ENCODE measurements at places on chromosomes 2 and 18.

DNA sequence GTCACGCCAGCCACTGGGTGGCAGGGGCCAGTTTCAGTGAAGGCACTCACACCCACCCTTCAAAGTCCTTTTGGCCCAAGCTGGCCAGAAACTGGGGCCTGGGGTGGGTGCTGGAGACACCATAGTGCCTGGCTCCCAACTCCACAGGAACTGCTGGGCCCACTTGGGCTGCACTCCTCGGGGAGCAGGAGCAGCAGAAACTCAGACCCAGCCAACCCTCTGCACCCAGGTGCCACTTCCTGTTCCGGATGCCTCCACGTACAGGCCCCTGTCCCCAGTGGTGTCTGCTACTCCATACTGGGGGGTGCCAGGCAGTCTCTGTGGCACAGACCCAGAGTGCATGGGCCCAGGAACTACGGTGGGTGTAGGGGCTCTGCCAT is 42.5 kb upstream of the ZNF519 start:
- no peak for DNase-seq

DNA sequence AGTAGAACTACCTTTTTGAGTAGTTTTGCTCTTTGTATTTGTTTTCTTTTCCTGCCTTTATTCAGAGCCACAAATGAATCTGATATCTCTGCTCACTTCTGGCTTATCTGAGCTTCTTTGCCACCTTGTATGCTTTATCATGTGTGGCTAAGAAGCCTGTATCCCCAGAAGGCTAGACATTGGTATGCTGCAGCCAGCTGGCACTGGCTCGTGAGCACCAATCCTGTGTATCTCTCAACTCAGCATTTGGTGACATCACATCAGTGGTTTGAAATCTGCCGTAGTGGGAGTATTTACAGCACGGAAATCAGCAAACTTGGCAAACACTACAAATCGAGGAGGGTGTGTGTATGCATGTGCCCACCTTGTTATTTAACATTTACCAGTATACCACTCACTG is 183.7 kb upstream of the LHCGR start:
- DNase-seq, result no peak

DNA sequence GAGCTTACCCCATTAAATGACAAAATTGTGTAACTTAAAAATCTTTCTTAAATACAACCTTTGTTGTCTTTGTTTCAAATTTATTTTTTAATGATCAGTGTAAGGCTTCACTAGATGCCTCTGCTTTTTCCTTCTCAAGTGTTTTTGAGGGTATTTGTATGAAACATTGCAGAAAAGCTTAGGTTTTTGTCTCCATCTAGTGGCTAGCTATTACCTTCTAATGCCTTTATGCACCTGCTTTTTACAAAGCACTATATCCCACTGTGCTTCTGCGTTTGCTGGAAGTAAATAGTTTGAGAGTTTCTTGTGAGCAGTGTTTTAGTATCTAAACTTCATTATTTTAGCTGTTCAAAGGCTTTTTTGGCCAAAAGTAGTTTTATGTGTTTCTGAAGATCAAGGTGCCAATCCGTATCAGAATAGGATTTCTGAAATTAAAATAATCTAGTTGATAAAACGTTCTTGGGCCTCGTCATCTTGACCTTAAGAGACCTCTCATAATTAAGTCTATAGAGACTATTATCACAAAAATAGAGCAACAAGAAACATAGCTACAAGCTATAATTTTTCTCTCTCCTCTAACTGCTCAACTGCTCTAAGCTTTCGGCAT is 47.0 kb downstream of the IWS1 start:
- DNase-seq, result peak; percentile 77

GRCh38 chr18:55477860-55478581 is 110.0 kb downstream of the TCF4 start:
- DNase-seq, result no peak

- no peak for DNase-seq
These were observed 1.7 kb downstream of the SH3RF3 start for GRCh38 chr2:109130723-109130995.

- DNase-seq, result no peak
These were observed 93.2 kb downstream of the CACNB4 start for GRCh38 chr2:152005607-152006006.

DNA sequence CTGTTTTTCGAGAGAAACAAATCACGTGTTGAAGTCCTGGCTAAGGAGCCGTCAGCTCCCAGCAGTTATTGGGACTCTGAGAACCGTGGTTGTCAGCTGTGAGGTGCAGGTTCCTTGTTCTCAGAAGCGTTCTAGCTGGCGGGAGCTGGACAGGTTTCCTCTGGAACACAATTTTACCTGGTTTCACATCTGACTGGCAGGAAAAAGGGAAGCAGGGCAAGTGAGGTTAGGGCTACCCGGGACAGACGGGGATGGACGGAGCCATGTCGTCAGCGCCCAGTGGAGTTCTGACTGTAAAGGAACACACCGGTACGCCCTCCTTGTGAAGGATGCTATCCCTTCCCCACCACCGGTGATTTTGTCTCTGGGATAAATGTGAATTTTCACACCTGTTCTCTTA is 26.1 kb downstream of the ITGB1BP1 start:
- DNase-seq, result no peak

DNA sequence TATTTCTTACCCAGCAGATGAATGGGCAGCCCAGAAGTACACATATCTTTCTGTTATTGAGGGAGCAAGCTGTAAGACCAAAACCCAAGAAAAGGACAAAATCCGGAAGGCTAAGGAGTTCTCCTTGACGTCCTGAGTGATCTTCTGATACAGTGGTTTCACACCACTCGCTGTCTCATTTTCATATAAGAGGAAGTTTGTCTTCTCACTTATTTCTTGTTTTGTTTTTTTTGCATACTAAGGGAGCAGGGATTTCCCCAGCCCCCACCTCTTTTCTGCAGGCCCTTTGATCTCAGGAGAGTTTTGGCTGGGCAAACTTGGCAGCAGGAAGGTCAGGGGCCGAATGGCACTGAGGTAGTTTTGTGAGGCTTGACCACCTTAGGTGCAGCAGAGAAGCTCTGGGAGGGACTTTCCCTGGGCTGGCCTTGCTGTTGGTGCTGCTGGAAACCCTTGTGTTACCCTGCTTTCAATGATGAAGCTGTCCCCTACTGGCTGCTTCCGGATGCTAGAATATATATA is 13.3 kb downstream of the CHRNA1 start:
- DNase-seq, result no peak

DNA sequence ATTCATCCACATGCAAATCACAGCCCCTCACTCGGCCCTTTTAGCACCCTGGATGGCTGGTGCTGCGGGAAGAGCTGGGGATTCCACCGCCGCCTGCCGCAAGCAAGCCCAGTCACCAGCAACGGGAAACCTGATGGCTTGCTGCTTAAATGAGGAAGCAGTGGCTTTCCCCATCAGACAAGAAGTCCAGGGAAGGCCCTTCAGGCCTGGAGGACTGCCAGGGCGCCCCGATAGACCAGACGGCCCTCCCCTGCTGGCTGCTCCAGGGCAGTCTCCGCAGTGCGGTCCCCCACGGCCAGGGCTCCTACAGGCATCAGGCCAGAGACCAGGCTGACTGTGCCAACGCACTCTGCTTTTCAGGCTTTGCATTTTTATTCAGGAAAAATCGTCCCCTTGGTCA is 439.1 kb downstream of the EIPR1 start:
- DNase-seq, result peak; percentile 23

DNA sequence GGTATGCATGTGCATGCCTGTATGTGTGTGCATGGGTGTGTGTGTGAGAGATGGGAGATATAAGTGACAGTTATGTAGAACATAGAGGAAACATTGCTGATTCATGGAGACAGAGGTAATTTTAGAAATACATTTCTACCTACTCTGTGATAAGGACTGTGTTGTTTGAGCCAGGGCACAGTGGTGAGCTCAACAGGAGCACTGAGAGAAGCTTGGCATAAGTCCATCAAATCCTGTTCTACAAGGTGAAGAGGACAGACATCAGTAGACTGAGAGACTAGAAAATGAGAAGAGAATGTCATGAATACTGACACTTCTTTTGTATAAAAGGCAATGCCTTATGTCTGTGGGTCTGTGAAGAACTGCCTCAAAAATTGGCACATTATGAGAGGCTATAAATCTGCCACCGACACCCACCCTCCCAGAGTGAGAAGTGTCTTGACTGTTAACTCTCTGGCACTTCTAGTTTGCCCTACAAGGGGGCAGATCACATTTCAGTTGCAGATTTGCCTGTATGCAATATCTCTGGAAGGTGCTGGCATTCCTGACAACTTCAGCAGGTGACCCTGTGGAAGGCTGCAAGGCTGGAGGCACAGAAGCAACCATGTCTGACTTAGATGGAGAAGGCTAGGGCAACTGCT is 962.3 kb upstream of the NRXN1 start:
- peak; percentile 6 for DNase-seq

DNA sequence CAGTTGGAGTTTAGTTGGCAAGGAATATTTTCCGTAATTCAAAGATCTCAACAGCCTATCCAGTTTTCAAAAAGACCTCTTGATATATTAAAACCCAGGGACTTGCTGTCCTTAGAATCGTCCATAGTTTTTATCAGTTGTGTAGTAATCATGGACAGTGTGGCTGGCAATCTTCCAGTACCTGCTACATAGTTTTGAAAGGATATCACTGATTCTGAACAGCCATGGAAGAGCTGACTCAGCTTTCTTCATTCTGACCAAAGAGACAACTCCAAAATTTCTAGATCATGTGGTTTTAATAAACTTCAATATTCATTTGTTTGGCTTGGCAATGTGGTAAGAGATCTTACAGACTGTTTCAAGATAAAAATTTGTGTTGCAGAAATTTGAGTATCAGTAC is 616.7 kb downstream of the TDRD15 start:
- DNase-seq, result no peak

- DNase-seq, result no peak
These were observed 15.3 kb downstream of the PMS1 start for GRCh38 chr2:189799531-189799930.

GRCh38 chr2:112159454-112159921 is 21.3 kb downstream of the FBLN7 start:
- DNase-seq, result no peak

DNA sequence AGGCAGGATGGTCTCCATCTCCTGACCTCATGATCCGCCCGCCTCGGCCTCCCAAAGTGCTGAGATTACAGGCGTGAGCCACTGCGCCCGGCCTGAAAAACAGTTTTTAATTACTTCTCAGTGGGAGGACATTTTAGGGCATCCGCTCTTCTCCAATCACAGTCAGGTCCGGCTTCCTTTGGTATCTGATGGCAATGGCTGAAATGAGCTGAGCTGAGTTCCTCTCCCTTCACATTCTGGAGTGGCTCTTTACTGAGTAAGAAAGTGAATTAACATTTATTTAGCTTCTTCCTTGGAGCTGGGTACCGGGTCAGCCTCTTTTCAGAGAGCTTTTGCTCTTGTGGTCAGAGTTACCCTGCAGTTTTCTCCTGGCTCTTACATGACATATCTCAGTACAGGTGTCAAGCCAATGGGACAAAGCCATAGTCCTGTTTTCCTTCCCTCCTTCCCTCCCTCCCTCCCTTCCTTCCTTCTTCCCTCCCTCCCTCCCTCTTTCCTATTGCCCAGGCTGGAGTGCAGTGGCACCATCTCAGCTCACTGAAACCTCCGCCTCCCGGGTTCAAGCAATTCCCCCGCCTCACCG is 1.1 kb upstream of the TTC27 start:
- no peak for DNase-seq

GRCh38 chr2:12007282-12007681 is 260.9 kb downstream of the LPIN1 start:
- DNase-seq, result no peak

DNA sequence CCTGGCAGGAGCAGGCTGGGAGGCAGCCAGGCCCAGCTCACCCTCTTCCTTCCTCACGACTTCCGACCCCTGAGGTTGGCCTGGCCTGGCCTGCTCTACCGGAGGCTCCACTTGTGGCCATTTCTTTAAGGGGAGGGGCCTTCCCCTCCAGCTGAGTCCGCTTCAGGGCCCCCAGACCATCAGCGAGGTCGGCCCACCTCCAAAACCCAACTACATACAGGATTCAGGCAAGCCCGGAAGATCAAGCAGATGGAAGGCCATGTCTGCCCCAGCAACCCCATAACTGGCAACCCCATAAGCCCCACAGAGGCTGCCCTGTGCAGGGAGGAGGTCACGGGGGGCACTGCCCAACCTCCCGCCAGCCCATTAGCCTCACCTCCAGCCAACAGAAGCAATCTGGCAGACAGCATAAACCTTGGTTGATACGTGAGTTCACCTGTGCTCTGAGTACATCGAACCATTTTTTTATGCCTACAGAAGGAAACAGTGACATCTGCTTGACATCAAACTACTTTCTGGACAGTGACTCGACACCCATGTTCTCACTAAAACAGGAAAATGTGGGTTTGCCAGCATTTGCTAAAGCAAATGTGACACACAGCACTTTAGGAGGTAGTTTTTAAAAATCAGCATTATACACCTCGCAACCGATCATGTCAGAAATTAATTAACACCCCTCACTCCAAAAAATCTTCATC is 98.9 kb downstream of the EIPR1 start:
- no peak for DNase-seq

DNA sequence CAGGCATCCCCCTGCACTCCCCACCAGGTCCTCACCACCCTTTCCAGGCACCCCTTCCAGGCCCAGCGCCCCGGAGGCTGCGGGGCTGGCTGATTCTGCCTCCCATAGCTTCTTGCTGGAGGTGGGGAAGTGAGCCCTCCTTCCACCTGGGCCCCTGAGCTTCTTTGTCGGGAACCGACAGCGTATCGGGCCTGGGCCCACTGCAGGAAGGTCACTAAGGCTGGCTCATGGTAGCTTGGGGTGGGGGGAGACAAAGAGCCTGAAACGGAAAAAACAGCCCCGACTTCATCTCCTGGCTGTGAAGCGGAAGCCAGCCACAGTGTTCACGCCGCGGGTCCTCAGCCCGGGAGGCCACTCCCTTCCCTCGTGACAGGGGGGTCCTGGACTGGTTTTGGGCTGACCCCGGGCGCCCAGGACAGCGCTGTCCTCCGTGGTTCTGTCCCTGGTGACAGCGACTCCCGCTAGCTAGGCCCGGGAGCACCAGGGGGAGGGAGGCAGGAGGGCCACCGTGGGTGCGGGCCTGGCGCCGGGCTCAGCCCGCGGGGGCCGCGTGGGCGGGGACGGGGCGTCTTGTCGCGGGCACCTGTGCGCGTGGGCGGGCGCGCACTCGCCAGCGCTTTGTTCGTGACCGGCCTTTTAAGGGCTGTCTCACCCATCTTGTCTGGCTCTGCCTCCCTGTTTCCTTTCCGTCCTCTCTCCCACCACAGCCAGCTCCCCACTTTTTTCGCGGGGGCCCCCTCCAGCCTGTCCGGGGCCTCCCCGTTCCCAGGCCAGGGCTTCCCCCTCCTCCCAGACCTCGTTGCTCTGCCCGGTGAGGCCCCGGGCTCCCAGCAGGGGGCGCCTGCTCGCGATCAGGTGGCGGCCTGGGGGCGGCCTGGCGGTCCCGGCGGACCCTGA is 64.9 kb downstream of the DNMT3A start:
- DNase-seq, result no peak

- no peak for DNase-seq
These were observed 180.4 kb downstream of the FAM210A start for GRCh38 chr18:13545955-13546354.

- no peak for DNase-seq
These were observed 8.7 kb downstream of the GLS start for GRCh38 chr2:190889175-190889943.

GRCh38 chr2:134917360-134917865 is 1.2 kb upstream of the CCNT2 start:
- peak; percentile 4 for DNase-seq

- DNase-seq, result no peak
These were observed 1.5 kb downstream of the EPAS1 start for GRCh38 chr2:46298522-46299353.

Data from pons (tissue), 1 donor.